ENCODE measurements at places on chromosomes 5 and 9. TPM values are rescaled to one million over a fixed set of nuclear protein-coding genes. Genes with fewer than 3 reads are reported as not detected.
A peak's percentile ranks its signal among the peaks of the same experiment; 100 is the strongest.

DNA sequence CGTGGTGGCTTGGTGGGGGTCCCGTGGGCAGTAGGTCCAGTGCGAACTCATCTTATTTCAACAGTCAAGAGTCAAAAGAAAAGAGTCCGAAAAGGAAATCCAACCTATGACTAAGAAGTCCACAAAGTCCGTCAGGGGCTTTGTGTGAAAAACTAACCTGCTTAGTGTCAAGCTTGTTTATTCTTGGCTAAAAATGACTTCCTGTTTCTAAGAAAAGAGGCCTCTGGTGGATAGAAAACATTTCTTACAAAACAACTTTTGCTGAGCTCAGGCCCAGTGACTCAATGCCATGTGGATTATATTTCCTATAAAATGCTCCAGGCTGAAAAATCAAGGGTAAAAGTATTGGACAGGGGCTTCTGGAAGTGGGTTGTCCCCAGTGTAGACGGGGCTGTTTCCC is 105.9 kb downstream of the GADD45G start:
- no peak for ATAC-seq

Gene IFNA13
- not detected for total RNA-seq

Gene PTGES2
- 52.0 TPM for total RNA-seq

GRCh38 chr5:124912638-124913328 is 166.3 kb upstream of the ZNF608 start:
- ATAC-seq: no peak

DNA sequence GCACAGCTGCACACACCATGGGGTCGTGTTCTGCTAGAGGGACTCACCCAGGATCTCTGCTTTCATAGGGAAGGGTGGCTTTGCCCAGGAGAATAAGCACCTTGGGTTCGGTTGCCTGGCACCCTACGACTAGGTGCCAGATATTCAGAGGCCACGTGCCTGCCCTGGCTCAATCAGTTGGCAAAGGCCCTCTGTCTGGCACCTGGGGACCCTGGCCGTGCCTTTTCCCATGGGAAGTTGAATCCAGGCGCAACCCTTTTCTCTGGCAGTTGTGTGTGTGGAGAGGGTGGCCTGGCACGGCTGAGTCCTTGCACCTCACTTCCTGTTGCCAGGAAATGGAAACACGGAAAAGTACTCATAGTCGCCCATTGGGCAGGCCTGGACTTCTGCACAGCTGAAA is 10.2 kb upstream of the ANKH start:
- no peak for ATAC-seq

- peak; percentile 45 for ATAC-seq
These were observed 91.4 kb upstream of the RAI14 start for GRCh38 chr5:34564710-34565235.

Gene IRGM
- total RNA-seq: not detected
